Psoas muscle (tissue), 8 donors: ENCODE measurements at places on chromosomes 11 and 22. TPM values are rescaled to one million over a fixed set of nuclear protein-coding genes. Genes with fewer than 3 reads are reported as not detected.

DNA sequence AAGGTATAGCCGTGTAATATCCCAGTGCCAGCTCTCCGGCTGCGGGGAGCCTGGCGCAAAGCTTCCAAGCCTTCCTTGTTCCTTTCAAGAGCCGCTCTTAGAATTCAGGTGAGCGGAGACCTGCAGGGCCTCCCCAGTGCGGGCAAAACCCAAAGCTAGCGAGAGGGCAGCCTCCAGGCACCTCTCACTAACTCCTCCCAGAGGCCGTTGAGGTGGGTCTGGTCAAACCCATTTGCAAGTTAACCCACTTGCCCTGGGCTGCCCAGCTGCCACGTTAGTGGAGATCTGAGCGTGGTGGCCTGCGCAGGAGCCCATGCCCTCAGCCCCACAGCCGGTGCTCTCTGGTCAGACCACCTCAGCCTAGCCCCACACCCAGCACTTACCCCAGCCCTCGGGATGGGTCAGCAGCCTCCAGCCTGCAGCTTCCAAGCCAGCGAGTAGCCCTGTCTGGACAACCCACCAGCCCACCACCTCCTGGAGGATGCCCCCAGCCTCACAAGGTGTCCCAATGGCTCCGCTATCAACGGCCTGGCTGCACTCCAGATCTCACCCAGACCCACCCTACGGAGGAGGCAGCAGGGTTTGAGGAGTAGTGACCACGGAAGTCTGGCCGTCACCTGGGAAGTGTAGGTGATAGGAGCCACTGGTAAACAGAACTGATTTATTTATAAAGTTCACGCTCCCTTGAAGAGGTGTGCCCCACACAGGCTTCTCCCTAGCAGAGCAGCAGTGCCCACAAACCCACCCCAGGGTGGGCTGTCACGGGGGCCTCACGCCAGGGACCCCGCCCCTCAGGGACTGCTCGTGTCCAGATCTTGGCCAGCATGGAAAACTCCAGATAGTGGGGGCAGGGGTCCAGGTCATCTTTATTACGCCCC lies 2.3 kb downstream of the ASCL2 start:
- DNase-seq, result no peak

DNA sequence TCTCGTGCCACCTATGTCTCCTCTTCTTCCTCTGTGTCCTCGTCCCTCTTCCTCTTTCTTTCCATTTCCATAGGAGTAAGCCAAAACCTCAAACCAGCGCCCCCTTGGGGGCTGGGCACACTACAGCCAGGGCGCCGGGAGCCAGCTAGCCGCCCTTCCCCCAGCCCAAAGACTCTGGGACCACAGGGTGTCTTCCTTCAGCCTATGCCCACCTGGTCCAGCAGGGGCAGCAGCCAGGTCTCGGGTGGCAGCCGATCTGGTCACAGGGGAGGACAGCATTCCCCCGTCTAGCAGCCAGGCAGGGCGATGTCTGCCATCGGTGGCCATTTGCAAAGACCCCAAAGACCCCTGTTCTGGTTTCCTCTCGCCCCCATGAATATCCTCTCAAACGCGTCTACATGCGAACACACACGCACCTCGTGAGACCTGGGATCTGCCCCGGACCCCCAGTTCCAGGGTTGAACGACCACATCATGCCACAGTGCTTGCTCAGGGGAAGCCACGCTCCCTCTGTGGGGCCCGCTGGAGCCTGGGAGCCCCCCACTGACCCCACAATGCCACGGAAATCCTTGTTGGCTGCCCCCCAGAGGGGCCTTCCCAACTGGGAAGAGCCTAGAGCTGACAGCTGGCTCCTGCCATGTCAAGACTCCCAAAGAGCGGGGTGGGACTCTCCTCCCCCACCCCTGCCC lies 546.0 kb upstream of the CCDC179 start:
- no peak for DNase-seq

DNA sequence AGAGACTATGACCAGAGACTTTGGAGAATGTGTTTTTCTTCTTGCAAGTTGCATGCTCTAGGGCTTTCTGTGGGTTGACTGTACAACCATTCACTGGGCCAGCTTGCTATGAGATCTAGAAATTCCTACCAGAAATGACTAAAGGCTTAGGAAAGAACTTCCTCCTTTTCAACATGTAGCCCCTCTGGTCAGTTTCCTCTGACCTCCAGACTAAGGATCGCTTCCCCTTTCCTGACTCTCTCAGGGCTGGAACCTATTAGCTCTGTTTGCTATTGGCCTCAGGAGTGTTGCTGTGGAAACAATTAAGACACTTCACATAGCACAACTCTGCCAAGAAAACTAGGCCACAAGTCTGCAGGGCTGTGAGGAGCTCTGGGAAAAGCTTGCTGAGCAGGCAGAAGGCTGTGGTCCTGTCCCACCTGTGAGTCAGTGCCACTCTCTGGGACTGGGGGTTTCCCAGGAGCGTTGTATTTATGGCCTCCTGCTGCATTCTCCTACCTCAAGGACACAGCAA lies 10.7 kb downstream of the CRY2 start:
- DNase-seq, result peak; percentile 52

OR8B3 gene
- not detected for total RNA-seq

ST3GAL4 gene
- 4.1 TPM for total RNA-seq

GRCh38 chr11:108307751-108308150 lies 84.9 kb downstream of the ATM start:
- DNase-seq, result no peak

DNA sequence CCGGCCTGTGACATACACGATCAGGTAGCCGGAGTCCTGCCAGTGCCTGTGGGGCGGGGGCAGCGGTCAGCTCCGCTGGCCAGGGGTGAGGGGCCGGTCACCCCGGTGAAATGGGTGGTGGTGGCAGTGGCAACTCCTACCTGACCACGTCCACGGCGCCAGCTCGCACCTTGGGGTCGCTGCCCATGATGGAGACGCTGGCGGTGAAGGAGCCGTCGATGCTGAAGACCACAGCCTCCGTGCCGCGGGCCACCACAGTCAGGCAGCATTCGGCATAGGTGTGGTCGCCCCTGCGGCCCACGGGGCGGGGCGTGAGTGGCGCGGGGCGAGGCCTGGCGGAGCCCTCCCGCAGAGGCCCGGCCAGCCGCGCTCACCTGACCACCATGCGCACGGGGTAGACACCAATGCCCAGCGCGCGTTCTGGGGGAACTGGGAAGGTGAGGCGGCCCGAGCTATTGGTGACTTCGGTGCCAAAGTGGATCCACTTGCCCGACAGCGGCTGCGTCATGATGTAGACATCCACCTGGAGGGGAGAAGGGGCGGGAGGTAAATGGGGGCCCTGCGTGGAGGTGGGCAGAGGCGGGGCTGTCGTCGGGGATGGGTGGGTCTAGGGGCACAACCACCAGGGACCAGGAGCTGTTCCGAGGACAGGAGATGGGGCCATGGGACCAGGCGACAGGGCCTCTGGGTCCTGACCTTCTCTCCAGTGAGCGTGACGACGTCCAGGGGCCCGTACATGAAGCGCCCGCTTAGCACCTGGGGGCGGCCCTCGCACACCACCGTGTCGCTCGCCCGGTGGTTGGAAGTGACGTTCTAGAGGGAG lies 10.9 kb downstream of the AIP start:
- no peak for DNase-seq

- no peak for DNase-seq
These were observed 147.6 kb downstream of the MIAT start for GRCh38 chr22:26804911-26805539.

- DNase-seq, result no peak
These were observed 321.1 kb downstream of the AASDHPPT start for GRCh38 chr11:106398502-106399075.
